Stimulated activated CD8-positive, alpha-beta memory T cell treated with anti-CD3 and anti-CD28 coated beads, Interleukin-15, amount 100 ng/mL, for 4 hours (primary cell): ENCODE measurements at places on chromosomes 4 and X.

DNA sequence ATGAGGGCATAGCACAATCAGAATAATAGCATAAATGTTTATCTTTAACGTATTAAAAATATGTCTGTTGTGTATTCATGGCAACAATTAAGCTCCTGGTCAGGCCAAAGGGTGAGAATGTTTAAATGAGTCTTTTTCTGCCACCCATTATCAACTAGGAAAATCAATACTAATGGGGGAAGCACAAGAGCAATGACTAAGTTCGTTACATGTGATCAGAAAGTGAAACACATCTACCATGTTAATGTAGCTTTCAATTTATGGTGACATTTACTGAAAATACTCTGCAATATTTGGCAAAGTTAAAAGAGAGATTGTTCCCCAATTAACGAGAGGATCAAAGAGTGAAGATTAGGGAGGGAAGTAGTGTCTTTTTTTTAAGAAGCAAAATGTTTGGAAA is 143.7 kb downstream of the NAA11 start:
- DNase-seq: no peak

GRCh38 chrX:46649421-46650260 is 76.1 kb downstream of the CHST7 start:
- no peak for DNase-seq

GRCh38 chr4:244471-244870 is 60.8 kb downstream of the ZNF732 start:
- no peak for DNase-seq

- DNase-seq: no peak
Measured at GRCh38 chr4:93710101-93710846, 118.3 kb upstream of the ATOH1 start.

GRCh38 chr4:75821216-75821615 is 81.0 kb downstream of the PPEF2 start:
- DNase-seq: no peak

DNA sequence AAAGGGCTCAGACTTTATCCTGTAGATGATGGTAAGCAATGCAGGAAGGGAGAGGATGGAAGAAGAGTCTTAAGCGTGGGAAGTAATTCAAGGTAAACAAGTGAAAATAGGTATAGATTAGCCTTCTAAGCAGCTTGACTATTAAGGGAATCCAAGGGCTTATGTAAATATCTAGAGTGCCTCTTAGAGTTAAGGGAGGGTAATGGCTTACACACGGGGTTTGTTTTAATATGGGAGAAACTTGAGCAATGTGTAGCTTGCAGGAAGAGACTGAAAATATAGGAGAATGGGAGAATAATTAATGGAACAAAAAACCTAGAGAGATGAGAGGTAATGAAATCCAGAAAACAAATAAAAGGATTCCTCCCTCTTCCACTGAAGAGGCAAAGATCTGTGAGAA is 12.8 kb upstream of the SAP30 start:
- DNase-seq: no peak

DNA sequence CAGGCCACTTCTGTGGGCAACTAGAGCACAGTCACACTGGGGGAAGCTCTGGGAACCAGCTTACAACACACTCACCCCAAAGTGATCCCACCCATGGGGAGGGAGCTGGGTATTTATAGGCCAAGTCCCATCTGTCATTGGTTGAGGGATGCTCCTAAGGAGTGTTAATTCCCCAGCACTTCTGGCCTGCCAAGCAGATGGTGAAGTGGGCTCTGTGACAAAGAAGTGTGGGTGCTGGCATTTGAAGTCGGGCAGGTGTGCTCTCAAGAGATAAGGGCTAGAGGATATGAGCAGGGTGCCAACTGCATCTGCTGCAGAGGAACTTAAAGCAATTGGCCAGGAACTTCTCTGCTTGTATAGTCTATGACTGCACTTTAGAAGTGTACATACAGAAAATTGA is 30.9 kb downstream of the PTCHD1 start:
- DNase-seq: no peak

DNA sequence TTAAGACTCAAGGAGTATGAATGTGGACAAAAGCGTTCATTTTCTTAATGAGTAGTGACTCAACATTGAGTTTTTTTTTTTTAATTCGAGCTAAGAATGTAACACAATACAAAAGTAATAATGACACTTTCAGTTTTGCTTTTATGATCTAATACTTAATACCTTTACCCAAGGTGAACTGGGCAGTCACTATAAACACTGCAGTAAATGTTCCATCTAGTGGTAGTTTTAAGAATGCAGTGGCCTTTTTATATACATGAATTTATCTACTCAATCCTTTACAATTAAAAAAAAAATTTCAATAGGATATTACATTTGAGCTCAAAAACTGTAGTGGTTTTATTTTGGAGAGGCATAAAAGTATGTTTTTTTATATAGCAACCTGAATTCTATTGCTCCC is 33.9 kb downstream of the PDK3 start:
- no peak for DNase-seq

- DNase-seq: no peak
Measured at GRCh38 chr4:131609039-131609438, 1540.1 kb upstream of the PCDH10 start.

- DNase-seq: no peak
Measured at GRCh38 chr4:164204434-164204833, 549.5 kb upstream of the SMIM31 start.

DNA sequence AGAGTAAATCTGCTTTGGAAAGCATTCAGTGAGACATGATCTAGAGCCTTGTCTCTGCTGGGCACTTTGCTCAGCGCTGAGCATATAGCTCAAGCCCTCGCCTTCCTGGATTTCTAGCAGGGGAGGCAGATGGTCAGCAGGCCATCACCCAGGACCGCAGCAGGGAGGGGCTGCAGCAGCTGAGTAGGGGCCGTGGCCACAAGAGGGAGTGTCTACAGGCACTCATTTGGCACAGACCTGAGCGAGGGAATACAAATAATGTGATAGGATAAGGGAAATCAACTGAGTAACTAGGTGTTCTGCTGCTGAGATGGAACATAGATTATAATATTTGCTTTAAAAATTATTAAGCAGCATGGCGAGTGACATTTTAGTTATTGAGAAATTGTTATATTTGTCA is 30.2 kb downstream of the OFD1 start:
- DNase-seq: no peak
